ENCODE measurements at places on chromosomes 13 and 19. TPM values are rescaled to one million over a fixed set of nuclear protein-coding genes. Genes with fewer than 3 reads are reported as not detected.

Gene ENOX1
- 4.0 TPM for polyA plus RNA-seq

Gene ZNF283
- 1.8 TPM for polyA plus RNA-seq

Gene ATP4A
- polyA plus RNA-seq: 5.1 TPM

Gene APOC4
- polyA plus RNA-seq: not detected

Gene LRRC63
- polyA plus RNA-seq: 0.21 TPM

Gene HSD17B14
- polyA plus RNA-seq: 91.9 TPM

Gene CRB3
- 42.5 TPM for polyA plus RNA-seq

Gene NLRP9
- polyA plus RNA-seq: not detected

Gene FAM124A
- 1.7 TPM for polyA plus RNA-seq

Gene PNMA8A
- polyA plus RNA-seq: 6.4 TPM

Gene CFAP97D2
- polyA plus RNA-seq: not detected
